ENCODE measurements at places on chromosomes 6 and 20. TPM values are rescaled to one million over a fixed set of nuclear protein-coding genes. Genes with fewer than 3 reads are reported as not detected.

DNA sequence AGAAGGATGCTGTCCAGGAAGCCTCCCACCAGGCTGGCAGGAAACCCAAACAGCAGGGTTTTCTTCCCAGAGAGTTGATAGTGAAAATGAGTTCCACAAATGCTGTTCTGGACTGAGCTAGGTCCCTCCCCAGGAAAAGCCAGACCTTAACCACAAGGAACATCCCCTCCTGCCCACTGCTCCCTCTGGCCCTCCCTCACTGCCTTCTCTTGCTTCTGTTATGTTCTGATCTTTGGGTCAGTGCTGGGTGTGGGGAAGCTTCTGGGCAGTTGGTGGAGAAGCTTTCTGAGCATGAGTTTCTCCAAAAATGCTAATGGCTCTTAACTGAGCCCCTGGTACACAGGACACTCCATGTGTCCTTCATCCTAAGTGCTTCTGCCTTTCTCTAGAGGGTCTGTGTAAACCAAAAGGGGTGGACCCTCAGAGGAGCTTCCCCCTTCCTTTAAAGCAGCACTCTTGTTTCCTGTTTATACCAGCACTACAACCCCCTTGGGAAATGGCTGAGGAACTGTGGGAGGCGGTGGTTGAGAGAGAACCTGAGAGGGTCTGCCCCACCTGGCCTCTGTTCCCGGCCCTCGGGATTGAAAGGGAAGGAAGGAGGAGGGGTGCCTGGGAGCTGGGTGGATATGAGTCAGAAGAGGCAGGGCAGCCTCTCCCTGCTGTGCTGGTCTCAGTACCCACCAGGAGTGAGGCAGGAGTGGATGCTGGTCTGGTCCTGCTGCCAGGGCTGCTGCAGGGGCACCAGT, 42.0 kb downstream of the CDS2 start:
- DNase-seq, result no peak

DNA sequence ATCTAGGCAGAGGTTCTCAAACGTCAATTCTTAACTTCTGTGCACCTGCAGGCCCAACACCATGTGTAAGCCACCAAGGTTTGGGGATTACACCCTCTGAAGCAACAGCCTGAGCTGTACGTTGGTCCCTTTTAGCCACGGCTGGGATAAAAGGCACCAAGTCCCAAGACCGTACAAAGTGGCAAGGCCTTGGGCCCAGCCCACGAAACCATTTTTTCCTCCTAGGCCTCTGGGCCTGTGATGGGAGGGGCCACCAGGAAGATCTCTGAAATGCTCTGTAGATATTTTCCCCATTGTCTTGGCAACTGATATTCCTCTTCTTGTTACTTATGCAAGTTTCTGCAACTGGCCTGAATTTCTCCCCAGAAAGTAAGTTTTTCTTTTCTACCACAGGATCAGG, 4.5 kb upstream of the FAM184A start:
- DNase-seq, result no peak

GRCh38 chr6:25237579-25237978, 41.6 kb upstream of the CARMIL1 start:
- DNase-seq, result no peak

ANGPT4 gene
- not detected for total RNA-seq

NT5E gene
- 6.1 TPM for total RNA-seq

- no peak for DNase-seq
These were observed 580.3 kb upstream of the GJE1 start for GRCh38 chr6:141552463-141552862.

DNA sequence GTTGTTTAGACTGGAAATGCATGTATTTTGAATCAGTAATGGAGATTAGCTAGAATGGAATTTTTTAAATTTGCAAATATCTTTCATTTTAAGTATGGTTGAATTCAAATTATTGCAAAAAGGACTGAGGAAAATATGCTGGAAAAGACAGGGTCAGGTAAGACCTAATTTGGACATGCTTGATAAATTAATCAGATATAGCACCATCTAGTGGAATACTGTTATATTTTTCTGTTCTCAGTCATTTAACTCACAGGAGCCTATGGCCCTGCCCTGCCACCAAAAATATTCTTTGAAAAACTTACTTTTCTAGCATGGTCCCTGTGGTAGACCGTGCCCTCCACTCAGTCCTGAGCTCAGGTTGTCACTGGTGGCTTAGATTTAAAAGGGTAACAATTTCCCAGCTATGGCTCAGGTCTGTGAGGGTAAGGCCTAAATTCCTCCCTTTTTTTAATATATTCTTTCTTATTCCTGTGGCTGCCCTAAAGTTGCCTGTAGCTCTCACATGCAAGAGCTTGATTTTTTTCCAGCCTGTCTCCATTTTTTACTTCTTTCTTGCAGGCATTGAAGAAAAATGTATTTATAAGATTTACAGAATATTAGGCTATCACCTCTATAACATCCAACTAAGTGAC, 25.3 kb upstream of the KIAA1586 start:
- DNase-seq, result no peak

GRCh38 chr20:42152575-42152974, 534.4 kb upstream of the CHD6 start:
- DNase-seq, result no peak

DNA sequence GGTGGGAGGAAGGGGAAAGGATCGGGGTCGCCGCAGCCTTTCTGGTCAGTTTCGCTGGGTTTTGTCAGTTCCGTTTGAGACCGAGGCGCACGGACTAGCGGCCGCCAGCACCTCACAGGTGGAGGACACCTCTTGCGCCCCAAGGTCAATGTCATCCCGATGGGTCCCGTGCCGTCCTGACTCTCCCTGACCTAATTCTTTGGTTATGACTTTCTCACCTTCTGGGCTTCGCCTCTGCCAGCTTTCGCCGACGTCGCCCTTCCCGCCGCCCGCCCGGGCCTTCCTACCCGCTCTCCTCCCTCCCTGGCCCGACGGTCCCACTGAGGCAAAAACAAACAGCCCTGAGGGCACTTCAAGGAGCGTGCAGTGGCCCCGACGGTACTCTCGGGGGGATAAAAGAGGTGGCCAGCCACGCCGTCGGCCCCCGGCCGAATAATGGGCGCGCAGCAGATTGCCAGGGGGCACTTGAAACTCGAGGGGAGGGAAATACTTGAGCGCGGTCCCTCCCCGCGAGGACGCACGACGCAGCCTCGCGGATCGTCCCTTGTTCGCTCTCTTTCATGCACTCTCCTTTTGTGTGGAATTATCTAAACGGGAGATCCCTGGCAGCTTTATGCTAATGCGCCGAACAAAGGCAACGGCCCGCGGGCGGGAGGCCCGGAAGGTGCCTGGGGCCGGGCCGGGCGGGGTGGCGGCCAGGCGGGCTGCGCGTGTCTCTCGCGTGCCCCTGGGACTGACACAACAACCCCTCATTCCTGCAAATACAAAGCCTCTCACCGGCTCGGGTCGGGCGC, 3.9 kb upstream of the INSM1 start:
- no peak for DNase-seq

KCNS1 gene
- total RNA-seq, result not detected

MACROD2 gene
- total RNA-seq, result not detected

NOTCH4 gene
- 0.27 TPM for total RNA-seq

DNA sequence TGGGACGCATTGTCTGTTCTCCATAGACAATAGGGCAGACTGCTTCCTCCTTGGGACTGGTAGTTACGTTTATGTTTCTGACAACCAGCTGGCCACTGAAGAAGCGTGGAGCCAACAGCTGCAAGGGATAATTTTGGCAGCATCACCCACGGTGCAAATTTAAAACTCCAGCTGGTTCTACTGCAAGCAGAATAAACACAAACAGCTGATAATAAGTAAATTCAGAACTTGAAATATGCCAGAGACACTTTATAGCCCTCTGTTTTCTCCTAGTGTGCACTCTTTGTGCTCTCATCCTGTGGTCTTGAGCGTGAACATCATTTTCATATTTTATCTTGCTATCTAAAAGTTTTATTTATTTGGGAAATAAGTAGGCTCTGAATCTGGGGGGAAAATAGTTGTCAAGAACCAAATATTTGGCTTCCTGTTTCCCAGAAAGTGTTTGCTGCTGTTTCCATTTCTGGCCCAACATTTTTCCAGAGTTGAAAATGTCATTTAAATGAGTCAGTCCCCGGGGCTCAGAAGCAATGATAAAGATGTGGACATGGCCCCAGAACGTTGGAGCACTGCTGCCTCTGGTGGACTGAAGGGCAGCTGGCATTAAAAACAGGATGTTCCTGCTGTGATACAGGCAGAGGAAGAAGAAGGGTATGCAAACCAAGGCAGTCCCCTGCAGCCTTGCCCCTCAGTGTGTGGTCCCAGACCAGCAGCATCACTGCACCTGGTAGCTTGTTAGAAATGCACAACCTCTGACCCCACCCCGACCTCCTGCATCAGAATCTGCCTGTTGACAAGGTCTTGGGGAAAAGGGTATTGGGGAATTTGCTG, 12.5 kb upstream of the THBD start:
- no peak for DNase-seq

DNA sequence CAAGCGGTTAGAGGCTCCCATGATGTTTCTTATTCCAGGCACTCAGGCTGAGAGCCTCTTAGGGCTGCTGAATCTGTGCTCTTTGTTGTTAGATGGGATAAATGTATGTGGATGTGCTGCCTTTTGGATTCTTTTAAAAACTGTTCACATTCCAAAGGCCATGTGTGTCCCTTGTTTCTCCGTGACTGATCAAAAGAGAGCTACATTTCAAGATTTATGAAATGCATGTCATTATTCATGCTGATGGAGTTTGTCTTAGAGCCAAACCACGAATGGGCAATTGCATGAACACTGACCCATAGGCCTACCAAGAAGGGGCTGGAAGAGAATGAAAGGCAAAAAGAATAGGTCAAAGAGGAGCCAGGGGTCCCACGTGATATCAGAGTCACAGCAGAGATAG, 104.9 kb upstream of the TSHZ2 start:
- no peak for DNase-seq

RIPPLY2 gene
- not detected for total RNA-seq

DNA sequence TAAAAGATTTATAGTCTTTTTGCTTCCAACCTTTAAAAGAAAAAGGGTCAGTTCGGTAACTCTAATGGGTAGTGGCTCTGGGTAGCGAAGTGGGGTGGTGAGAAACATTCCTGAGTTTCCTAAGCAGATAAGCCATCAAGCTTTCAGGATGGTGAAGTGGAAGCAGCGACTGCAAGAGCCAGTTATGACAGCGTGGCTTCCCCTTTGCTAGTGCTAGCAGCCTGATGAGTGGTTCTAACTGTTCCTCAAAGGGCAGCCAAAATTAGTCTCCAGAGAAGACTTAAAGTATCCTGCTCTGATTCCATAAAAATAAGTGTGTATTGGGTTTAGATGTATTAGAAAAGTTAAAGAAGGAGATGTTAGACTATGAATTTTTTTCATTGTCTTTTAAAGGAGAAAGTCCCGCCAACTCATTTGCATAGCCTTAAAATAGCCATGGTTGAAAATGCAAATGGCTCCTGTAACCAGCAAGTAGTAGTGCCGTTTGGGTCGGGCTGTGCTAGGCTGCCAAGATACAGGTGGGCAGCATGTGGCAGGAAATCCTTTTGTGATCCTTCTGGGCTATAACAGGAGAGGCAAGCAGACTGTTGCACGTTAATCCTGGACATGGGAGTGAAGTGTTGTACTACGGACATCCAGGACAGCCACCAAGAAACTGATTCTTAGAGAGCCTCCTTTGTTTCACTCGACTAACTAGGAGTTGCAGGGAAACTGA, 18.0 kb downstream of the ELOVL2 start:
- no peak for DNase-seq

DNA sequence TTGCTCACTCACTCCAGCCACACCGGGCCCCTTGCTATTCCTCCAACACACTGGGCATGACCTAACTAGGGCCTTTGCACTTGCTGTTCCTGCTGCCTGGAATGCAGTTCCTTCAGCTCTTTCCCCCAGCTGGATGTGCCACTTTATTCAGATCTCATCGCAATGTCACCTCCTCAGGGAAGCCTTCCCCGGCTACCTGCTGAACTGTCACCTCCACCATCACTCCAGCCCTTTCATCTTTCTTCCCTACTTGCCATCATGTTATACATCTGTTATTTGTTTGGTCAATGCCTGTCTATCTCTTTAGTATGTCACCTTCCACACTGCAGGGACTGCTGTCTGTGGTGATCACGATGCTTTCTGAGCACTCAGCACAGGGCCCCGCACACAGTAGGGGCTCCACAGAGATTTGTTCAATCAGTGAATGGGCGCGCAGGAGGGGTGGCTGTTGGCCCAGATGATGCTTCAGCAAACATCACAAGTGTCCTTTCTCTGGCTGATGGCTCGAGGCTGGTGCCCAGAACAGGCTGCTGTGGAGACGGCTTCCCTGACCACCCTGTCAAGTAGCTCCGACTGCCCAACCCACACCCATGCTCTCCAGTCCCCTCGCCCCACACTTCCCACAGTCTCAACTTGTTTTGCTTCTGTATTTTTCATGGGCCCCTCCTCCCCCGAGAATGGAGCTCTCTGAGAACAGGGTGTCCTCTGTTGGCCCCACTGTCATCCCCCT, 31.8 kb downstream of the CEBPB start:
- no peak for DNase-seq

DNA sequence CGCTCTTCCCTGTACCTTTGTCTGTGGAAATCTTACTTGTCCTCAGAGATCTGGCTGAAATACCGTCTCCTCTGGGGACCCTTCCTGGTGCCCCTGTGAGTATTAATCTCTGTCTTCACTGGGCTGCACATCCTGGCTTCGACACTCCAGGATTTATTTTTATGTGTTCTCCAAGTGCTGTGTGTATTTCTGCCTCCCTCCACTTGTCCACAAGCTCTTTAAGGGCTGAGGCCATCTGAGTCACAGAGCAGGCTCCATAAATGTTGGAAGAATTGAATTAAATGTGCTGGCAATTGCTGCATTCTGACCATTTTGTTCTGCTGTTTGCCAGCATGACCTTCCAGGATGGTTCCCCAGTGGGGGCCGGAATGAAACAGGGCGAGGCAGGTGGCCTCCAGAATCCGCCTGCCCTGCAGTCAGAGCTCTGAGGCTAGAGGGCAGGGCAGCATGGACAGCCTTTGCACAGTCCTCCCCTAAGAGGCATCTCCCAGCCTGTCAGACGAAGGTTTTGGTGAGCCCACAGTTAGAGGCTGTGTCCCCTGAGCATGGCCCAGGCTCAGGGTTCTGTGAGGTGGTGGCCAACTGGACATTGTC, 105.8 kb downstream of the DLGAP4 start:
- no peak for DNase-seq

DNA sequence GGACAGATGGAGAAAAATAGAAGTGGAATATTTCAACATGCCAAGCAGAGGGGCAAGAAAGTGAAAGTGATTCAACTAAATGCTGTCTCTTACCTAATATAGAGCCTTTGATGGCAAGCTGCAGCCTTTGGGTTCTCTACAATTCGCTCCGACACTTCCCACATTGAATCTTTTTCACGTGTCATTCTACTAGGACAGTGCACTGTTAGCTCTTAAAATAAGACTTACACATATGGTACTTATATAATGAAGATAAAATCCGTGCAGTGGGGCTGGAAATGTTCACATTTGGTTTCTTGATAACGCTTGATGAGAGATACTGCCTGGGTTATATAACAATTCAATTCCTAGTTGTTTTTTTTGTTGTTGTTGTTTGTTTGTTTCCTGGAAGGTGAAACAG, 502.4 kb downstream of the LMBRD1 start:
- no peak for DNase-seq
